ENCODE measurements at places on chromosomes 5 and 9.
A peak's percentile ranks its signal among the peaks of the same experiment; 100 is the strongest.

DNA sequence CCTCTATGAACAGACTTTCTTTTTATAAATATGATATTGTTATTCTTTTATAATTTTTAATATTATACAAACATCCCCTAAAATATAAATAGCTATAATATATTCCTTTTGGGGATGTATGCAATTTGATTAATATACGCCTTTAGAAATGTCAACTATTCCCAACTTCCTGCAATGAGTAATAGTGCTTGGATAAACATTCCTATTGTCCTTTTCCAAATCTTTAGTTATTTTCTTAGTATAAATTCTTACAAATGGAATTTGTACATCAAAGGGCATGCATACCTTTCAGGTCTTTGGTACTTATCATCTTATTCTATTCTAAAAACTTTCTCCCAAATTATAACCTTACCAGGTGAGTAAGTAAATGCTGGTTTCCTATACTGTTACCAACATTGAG, 6.2 kb downstream of the NLN start:
- no peak for DNase-seq

- no peak for DNase-seq
These were observed 586.0 kb downstream of the EBF1 start for GRCh38 chr5:158513490-158514318.

- DNase-seq = peak; percentile 90
These were observed 273.4 kb downstream of the CSNK1G3 start for GRCh38 chr5:123785162-123786071.

DNA sequence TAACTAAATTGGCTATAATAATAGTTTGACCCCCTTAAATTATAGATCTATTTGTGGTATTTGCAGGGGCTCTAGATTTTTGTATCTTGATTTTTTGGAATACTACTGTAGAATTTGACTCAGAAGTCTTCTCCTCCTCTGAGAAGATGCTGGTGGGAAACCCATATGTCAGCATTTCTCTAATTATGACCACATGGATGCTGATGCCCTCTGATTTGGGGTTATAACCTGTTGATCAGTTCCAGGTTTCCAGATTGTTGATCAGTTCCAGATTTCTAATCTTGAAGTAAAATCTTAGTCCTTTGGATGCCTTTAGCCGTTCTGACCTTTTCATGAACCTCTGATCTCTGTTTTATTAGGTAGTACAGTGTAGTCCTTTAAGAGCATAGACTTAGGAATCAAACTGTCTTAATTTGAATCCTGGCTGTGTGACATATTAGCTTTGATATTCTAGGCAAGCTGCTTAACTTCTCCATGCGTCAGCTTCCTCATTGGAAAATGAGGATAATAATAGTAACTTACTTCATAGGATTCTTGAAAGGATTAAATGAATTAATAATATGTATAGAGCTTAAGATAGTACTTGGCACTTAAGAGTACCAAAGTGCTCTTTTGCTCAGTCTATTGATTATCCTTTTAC, 8.1 kb downstream of the FSD1L start:
- no peak for DNase-seq

DNA sequence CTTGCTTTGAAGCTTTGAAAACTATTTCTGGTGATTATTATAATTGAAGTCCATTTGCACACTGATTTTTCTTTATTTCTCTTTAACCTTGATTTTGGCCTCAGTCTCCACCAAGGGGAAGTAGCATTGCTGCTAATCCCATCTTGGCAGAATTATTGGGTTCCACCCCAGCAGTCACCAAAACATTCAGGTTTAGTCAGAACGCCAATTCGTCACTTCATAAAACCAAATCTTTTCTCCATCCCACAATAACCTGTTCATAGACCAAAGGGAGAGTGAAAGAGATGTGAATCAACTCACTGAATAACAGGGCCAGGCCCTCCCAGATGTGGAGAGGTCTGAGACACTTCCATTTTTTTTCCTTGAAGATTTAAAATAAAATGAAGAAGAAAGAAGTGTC, 95.1 kb upstream of the VCAN start:
- DNase-seq = no peak
